ENCODE measurements at places on chromosomes 4 and X.

DNA sequence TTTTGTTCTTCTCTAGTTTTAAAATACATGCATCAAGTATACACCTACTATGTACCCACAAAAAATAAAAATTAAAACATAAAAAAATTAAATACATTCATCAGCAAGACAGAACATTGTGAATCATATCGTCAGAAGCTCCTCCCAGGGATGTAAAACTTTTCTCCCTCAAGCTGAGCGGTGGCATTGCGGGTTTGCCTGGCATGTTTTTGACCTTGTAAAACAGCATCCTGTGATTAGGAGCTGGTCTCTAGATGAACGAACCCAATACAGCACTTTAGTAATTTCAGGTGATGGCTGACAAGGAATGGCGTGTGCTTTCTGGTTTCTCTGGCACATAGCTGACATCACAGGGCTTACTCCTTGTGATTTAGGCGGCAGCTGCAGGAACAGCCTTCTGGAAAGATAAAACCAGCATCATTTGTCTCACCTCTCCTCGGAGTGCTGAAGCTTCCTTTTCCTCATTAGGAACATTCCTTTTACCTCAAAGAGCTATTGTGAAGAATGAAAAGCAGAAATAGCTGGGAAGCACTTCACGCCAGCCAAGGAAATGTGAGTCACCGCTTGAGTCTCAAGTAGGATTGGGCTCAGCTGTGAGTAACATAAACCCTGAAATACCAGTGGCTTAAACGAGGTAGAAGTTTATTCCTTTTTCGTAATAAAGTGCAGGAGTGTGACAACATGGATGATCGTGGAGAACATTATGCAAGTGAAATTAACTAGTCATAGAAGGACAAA, 44.3 kb downstream of the NYX start:
- peak; percentile 96 for DNase-seq

- DNase-seq, result peak; percentile 96
These were observed 54.1 kb downstream of the APBB2 start for GRCh38 chr4:41160012-41160789.

GRCh38 chr4:153257151-153257620, 52.9 kb downstream of the TRIM2 start:
- peak; percentile 83 for DNase-seq

DNA sequence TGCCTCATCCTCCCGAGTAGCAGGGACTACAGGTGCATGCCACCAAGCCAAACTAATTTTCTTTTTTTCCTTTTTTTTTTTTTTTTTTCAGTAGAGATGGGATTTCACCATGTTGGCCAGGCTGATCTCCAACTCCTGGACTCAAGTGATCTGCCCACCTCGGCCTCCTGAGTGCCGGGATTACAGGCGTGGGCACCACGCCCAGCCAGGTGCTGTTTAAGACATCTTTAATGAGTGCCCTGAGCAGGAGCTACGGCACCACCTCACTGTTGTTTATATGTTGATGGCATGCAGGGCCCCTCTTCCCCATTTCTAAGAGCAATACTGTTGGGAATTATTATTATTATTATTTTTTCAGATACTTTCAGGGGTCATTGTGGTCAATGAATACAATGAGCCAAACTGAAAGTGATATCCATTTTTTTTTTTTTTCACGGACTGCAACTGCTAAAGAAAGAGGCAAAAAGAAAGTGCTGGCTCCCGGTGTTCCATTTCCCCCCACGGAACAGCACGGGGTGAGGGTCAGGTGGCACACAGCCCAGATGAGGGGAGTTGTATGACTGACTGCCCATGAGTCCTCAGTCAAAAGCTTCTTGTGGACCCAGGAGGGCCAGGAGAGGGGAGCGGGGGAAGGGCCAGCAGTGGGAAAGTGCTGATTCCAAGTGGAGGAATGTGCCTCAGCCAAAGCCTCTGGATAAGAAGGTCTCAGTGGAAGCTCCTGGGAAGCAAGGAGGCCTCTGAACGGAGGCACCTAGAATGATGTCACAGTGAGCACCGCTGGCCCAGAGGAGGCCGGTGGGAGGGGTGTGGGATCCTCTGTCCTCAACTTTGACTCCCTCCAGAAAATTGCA, 101.8 kb upstream of the HPF1 start:
- no peak for DNase-seq

DNA sequence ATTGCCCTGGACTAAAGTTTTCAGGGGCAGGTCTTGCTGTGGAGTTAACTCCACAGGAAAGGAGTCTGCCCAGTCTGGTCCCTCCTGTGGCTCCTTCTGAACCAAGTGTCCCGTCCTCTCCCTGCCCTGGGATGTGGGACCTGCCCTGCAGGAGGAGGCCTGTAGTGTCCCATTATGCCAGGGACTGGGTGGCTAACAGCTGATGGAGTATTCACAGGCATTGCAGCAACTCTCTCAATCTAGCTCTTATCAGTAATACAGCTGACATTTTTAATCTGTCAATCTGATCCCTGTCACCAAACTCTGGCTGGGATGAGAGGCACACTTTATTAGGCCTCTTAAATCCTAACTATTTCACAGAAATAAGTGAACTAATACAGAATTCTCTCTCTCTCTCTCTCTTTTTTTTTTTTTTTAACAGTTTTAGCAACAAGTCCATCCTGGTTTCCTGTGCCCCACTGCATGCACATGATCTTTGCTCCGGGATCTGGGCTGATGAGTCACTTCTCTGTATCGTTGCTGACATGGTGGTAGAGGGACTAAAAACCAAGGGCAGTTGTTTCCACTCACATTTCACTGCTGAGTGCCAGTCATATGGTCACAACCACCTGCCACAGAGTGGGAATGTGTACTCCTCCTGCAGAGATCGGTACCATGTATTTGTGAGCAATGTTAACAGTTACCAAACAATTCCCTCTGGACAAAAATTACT, 39.1 kb downstream of the HAND2 start:
- peak; percentile 67 for DNase-seq

- peak; percentile 22 for DNase-seq
These were observed 23.2 kb downstream of the IL15 start for GRCh38 chr4:141659539-141659938.

DNA sequence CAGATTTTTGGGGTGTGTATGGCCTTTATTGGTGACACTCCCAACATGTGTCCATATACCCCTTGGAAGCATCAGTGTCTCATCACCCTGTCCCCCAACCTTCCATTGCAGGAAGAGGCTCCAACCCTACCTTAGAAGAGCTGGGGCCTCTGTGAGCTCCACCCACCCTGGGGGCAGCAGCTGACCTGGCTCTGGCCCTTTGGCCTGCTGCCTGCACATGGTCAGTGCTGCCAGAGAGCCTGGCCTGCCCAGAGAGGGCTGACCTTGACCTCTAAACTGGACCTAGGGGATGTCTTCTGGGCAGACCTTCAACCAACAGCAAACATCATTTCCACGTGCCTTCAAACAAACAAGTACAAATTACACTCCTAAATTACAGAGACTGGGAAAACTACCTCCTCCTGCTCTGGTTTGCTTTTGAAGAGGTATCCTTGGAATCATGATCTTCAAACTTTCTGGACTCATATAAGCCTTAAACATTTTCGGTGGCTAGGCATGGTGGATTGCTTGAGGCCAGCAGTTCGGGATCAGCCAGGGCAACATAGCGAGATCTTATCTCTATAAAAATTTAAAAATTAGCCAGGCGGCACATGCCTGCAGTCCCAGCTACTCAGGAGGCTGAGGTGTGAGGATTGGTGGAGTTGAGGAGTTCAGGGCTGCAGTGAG, 27.3 kb upstream of the KIAA0232 start:
- no peak for DNase-seq

GRCh38 chr4:182807767-182808548, 109.2 kb downstream of the DCTD start:
- no peak for DNase-seq

- no peak for DNase-seq
These were observed 179.9 kb downstream of the DTHD1 start for GRCh38 chr4:36461344-36461743.

DNA sequence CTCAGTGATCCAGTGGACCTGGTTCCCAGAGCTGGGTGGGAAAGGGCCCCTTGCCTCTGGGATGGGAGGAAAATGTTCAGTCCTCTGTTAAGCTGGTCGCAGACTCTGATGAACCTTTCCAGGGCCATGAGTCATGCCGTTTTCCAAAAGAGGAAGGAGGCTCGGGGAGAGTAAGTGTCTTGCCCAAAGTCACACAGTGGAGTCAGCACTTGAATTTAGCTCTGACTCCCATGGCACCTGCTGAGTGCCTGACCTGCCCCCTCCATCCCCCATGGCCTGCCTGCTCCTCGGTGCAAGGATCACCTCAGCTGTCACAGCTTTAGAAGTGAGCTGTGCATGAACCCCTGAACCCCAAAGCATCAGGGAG, 14.0 kb upstream of the KIAA0232 start:
- DNase-seq, result peak; percentile 37

- DNase-seq, result no peak
These were observed 44.9 kb downstream of the ENPEP start for GRCh38 chr4:110520886-110521285.

- DNase-seq, result peak; percentile 97
These were observed 16.2 kb downstream of the GATB start for GRCh38 chr4:151744614-151745013.

DNA sequence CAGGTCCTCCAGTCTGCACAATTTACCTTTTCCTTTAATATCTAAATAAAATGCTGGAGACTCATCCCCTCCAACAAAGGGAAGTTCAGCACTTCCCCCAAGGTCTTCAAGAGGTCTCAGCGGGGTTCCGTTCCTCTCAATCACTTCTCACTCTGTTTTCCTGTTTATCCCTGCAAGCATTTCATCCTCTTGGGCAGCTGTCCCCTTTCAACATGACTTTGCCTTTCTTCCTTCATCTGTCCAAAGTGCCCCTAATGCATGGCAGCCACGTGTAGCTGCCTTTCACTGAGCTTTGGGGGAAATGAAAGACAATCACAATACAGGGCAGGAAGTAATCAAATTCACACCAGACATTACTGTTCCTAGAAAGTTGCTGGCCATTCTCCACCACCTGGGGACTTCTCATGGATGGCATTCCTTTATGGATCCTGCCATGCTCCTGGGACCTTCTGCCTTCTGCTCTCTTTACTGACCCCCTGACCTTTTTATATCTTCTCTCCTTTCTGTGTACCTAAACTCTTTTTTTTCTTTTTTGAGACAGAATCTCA, 79.7 kb upstream of the USP9X start:
- DNase-seq, result no peak

GRCh38 chr4:25486171-25486570, 109.1 kb downstream of the ANAPC4 start:
- DNase-seq, result no peak

- peak; percentile 78 for DNase-seq
These were observed 108.9 kb downstream of the SYNPO2 start for GRCh38 chr4:118997601-118998000.

GRCh38 chrX:54166915-54167314, 16.1 kb downstream of the FAM120C start:
- no peak for DNase-seq

DNA sequence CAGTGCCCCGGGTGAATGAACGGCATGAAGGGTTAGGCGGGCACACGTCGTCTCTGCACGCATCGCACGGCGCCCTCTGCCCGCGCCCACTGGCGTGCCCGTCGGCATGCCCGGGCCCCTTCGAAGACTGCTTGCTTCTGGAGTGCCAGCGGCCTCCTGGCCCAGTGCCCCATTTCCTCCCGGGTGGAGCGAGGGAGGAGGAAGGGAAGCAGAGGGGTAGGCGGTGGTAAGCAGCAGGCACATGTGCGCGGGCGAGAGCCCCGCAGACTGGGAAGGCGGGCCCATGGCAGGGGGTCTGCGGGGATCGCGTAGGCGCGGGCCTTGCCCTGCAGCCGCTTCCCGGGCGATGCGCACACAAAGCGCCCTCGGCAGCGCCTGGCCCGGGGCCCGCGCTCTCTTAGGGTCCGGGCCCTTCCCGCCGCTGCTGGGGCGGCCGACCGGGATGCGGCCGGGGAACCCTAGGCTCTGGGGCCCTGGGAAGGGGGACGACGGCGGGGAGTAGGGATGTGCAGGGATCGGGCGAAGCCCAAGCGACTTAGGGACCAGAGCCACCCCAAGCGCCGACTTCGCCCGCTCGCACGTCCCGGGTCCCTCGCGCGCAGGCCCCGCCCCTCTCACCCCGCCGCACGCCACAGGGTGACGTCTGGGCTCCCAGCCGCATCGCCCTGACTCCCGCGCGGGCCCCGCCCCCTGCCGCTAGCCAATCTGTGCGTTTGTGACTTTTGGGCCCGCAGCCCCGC, 866 bp upstream of the EMD start:
- peak; percentile 40 for DNase-seq

DNA sequence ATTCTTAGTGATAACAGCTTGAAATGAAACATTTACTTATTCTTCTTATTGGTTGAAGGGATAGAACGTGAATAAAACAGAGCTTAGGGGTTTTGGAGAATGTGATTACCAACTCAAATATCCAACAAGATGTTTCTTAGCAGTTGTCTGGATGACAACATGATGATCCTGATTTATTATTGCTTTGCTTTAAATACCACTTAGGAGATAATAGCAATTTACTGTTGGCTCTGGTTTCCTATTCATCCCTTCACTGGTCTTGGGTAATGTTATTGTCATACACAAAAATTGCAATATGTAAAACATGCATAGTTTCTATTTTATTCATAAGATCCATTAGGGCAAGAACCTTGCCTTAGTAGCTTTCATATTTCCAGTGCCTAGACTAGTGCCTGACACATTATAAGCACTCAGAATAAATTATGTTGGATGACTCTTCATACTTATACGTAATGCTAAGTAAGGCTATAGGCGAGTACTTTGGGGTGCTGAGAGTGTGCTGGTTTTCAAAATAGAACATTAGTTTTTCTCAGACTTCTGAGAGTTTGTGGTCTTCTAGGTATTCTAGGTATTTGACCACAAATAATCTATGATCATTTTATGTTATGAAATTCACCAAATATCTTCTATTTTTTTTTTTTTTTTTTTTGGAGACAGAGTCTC, 58.6 kb upstream of the PGRMC2 start:
- no peak for DNase-seq

GRCh38 chr4:122632396-122633143, 11.7 kb upstream of the IL21 start:
- peak; percentile 47 for DNase-seq

- DNase-seq, result peak; percentile 72
These were observed 238.6 kb downstream of the RAPGEF2 start for GRCh38 chr4:159341522-159341921.

DNA sequence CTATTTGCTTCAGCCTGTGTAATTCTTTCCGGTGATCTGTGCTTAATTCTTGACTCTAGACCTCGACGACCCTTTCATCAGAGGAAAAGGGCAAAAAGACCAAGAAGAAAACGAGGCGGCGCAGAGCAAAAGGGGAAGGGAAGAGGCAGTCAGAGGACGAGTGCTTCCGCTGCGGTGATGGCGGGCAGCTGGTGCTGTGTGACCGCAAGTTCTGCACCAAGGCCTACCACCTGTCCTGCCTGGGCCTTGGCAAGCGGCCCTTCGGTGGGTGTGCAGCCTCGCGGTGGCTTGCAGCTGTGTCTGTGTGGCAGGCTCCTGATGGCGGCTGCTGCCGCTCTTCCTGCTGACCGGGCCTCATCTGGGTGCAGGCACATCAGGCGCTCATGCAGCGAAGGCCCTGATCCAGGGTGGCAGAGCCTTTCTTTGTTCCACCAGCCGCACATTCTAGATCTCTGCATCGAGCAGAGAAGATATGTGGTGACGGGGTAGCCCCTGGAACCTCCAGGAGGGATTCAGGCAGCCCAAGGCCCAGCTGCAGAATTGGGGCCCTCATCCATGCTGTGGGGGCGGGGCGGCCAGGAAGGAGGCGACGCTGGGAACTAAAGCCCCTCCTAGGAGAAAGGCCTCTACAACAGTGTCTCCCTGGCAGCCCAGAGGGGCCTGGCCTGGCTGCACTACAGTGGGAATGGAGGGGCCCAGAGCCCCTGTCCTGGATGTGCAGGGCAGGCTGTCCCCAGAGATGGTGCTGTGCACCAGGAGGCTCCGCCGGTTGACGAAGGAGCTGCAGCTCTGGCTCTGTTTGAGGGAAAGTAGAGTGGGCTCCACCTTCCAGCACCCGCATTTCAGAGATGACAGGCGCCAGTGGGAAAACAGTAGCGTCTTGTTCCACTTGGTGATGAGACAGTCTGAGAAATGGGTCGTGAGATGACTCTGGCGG, 32.1 kb downstream of the NELFA start:
- DNase-seq, result no peak

Data from IMR-90 (cell line).